Occipital lobe (tissue), 3 donors: ENCODE measurements at places on chromosomes 7 and 10. TPM values are rescaled to one million over a fixed set of nuclear protein-coding genes. Genes with fewer than 3 reads are reported as not detected.

Gene ZC3HAV1L
- total RNA-seq, result 10.8 TPM

Gene MRPS24
- 21.8 TPM for total RNA-seq

Gene TYW1B
- total RNA-seq, result 1.9 TPM

Gene GRM3
- 179 TPM for total RNA-seq

Gene LEP
- total RNA-seq, result not detected

Gene TLX1
- total RNA-seq, result not detected

Gene CNPY1
- 0.16 TPM for total RNA-seq

Gene KBTBD2
- total RNA-seq, result 113 TPM

Gene NUTM2B
- 2.3 TPM for total RNA-seq

Gene SLC39A12
- 2.2 TPM for total RNA-seq

Gene KIF5B
- 145 TPM for total RNA-seq

Gene GNG11
- 4.5 TPM for total RNA-seq
